Stimulated activated CD4-positive, alpha-beta T cell treated with anti-CD3 and anti-CD28 coated beads, TNF-alpha, amount 100 ng/mL, for 1 hour (primary cell): ENCODE measurements at places on chromosomes 1 and 21.

GRCh38 chr1:109980324-109981003 lies 4.1 kb upstream of the AHCYL1 start:
- no peak for DNase-seq

DNA sequence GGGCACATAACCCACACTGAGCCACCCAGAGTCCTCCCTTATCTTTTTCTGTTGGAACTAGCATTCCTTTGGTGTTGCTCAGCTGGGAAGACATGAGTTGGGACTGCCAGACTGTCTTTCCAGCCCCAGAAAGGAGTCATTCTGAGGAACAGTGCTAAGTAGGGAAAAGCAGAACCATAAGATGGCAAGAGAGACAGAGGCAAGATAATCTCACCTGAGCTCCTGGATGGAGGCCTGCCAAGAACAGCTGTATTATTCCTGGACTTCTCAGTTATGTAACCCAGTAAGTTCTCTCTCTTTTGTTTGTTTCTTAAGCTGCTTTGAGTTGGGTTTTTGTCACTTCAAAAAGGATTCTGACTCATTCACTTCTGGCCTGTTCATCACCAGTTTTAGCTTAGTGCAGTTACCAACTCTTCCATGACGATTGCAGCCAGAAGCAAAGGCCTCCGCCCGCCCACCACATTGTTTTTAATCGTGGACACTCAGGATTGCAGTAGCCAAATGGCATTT lies 134.4 kb downstream of the OMA1 start:
- no peak for DNase-seq

DNA sequence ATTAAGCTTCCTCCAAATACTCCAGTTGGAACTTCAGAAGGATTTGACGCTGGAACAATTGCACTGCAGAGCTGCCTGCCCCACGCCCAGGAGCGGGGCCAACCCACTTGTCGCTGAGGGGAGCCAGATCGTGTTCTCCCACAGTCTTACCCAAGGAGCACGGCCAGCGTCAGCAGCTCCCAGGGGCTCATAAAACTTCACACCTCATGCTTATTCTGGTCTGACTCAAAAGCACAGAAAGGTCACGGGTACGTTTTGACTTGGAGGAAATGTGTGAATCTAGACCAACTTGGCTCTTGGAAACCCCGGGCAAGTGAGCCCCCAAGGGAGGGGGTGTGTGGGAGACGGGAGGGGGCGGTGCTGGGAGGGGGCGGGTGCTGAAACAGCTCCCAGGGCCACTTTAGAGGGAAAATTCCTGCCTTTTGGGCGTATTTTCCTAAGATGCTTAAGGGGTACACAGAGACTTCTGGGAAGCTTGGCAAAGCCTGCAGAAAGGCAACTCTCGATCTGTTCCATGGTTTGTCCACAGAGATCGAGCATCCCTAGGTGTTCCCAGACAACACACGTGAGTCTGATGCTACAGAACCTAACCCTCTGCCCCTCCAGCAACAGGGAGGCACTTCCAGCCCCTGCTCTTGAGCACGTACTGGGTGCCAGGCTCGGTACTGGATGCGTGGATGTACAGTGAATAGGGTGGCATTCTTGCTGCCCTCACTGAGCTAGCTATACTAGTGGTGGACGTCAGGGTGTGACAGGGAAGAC lies 98.9 kb downstream of the DHRS3 start:
- no peak for DNase-seq

GRCh38 chr1:56494306-56494705 lies 85.1 kb downstream of the PLPP3 start:
- no peak for DNase-seq

- DNase-seq: no peak
These were observed 96.2 kb downstream of the RNF220 start for GRCh38 chr1:44501047-44501890.

- no peak for DNase-seq
These were observed 5.8 kb upstream of the LAMC2 start for GRCh38 chr1:183180218-183180617.

DNA sequence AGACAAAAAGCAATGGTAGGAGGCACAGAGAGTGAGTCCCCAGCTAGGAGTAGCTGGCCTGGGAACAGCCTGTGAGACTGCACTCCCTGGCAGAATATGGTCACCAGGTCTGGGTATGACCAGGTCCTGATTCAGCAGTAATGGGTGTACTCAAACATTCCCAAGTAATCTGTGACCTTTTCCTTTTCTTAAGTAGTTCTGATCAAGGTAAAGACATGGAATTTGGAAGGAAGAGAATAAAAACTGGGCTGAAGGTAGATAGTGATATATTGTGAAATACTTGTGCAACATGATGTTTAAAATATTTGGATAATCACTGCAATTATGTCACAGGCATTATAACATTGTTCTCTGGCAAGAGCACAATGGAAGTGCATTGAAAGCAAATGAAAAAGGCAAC lies 147.2 kb upstream of the DPYD start:
- DNase-seq: no peak

- DNase-seq: no peak
These were observed 9.0 kb downstream of the C1orf105 start for GRCh38 chr1:172429331-172430127.
